AG09309 (cell line): ENCODE measurements at places on chromosomes 3 and 15.

DNA sequence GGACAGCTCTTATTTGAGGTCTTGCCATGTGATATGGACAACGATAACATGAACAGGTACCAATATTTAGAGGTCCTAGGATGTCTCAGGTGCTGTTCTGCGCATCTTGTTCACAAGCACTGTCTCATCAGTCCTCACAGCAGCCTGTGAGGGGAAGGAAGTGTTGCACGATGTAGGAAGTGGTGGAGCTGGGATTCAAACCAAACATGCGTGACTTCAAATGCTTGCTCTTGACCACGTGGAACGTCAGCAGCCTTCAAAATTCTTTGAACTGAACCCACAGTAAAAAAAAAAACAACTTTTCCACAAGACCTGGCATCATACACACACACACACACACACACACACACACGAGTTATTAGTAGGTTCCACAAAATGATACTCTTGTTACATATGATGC is 153.4 kb upstream of the SMAD3 start:
- no peak for DNase-seq

GRCh38 chr3:9111866-9112265 is 137.6 kb downstream of the SRGAP3 start:
- peak; percentile 18 for DNase-seq

DNA sequence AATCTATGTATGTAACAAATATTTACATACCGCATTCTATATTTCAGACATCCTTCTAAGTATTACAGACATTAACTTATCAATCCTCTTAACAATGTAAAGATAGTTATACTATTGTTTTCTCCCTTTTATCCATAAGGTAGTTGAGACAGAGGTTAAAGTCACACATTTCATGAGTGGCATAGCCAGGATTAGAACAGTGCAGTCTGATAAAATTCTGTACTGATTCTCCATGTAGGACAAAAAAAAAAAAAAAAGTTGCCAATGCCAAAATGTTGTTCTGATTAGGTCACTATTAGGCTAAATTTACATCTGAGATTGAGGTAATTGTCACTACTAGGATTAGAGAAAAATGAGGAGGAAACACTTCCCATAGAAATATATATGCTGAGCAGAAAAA is 629.2 kb downstream of the OTOL1 start:
- DNase-seq: no peak

GRCh38 chr3:63993653-63994079 is 29.6 kb downstream of the PSMD6 start:
- peak; percentile 46 for DNase-seq

DNA sequence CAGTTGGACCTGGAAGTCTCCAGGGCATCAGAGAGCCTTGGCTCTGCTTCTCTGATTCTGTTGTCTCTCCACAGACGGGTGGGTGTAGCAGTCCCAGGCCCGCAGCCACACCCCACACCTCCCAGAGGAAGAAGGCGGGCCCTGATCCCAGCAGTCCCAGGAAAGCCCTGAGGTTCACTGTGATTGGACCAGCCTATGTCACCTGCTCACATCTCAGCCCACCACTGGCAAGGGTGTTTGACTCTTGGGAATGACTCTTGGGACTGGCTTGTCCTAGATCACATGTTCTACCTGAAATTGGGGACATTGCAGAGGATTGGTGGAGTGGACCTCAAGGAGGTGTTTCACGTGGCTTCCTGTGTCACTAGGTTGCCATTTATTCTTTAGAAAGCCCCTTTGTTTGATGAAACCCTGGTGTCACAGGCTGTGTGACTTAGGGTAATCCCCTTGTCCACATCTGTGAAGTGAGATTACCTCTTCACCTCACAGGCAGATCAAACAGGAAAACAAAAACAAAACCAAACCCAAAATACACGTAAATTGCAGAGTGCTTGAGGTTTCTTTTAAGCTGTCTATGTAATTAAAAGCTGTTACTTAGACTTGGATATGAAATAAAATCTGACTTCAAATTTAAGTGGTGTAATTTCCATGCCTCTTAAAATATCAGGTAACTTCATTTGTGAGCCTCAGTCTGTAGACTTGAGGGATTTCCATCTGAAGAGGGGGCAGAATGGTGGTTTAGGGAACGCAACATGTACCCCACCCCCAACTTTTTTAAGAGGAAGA is 26.7 kb downstream of the FLNB start:
- no peak for DNase-seq

GRCh38 chr3:99534951-99535704 is 103.3 kb upstream of the COL8A1 start:
- no peak for DNase-seq

GRCh38 chr3:183298701-183299153 is 45.7 kb downstream of the B3GNT5 start:
- peak; percentile 57 for DNase-seq

- DNase-seq: no peak
Observed at GRCh38 chr15:41631880-41632470, 28.2 kb upstream of the MGA start.

DNA sequence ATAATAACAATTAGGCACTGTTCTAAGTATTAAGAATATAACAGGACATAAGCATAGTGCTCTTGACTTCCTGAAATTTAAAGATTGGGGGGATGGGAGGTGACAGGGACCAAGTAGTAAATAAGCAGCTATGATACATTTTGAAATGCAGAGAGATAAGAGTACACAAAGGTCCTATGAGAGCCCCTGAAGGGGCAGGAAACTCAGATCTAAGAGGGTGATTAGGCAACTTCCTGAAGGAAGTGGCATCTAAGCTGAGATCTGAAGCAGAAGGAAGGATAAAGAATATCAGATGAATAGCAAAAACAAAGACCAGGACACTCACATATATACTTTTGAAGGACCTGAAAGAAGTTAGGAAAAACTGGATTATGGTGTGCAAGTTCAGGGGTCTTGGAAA is 415.2 kb upstream of the FRG2C start:
- DNase-seq: no peak

- DNase-seq: no peak
Observed at GRCh38 chr3:16426665-16427064, 86.8 kb downstream of the RFTN1 start.
